ENCODE measurements at places on chromosomes 6 and 20.

GRCh38 chr20:16707674-16708073, 22.2 kb upstream of the SNRPB2 start:
- no peaks in the 10 kb centered on the region for H3K36me3 ChIP-seq
- H3K27ac ChIP-seq, result no peak overlapping the region
- DNase-seq, result no peak
- no peaks in the 10 kb centered on the region for H3K4me1 ChIP-seq
- no peak overlapping the region for H3K4me3 ChIP-seq
- H3K27me3 ChIP-seq, result no peaks in the 10 kb centered on the region

DNA sequence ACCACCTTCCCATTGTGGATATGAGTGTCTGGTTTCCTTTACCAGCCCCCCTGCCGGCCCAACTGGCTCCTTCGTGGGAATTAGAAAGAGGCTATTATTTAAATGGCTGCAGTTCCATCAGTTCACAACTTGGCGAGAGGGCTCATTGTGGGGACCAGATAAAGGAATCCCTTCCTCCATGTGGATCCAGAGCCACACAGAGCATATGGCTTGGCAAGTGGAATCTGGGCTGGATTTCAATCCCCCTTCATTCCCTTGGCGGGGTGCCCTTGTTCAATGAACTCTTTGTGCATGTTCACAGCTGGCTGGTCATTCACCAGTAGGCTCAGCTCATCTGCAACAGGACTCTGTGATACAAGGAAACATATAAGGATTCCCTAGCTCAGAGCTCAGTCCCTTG, 140.6 kb downstream of the OPN5 start:
- no peak overlapping the region for H3K27ac ChIP-seq
- no peak overlapping the region for H3K4me3 ChIP-seq
- no peaks in the 10 kb centered on the region for H3K36me3 ChIP-seq
- peak; percentile 91 for DNase-seq

- DNase-seq, result no peak
- no peak overlapping the region for H3K4me3 ChIP-seq
- H3K4me1 ChIP-seq, result no peaks in the 10 kb centered on the region
- H3K27me3 ChIP-seq, result no peaks in the 10 kb centered on the region
These were observed 326.4 kb upstream of the MARCKS start for GRCh38 chr6:113530769-113531168.

- no peak overlapping the region for H3K27ac ChIP-seq
- no peak overlapping the region for H3K4me3 ChIP-seq
- peaks cover 9% of the 10 kb centered on the region for H3K27me3 ChIP-seq
These were observed 10.9 kb downstream of the DUSP15 start for GRCh38 chr20:31859266-31859997.

DNA sequence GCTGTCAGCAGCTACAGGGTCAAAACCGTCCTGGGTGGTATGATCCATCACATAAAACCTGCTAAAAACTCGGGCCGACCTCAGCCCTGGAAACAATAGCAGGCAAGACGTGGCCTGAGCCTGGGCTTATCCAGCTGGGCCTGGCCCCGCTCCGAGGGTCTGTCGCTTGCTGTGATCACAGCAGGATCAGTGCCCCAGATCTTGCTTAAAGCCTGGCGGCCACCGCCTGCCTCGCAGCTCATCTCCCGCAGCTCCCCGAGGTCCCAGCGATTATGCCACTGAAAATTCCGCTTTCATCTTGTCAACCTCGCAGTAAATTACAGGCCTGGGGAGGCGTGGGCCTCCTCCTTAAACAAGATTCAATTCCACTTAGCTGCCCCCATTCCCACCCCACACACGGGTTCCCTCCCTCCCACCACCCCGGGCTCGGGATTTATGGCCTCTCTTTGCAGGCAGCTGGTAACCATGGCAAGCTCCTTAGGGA, 40.1 kb downstream of the CDH22 start:
- no peak overlapping the region for H3K4me3 ChIP-seq
- no peaks in the 10 kb centered on the region for H3K36me3 ChIP-seq
- DNase-seq, result peak; percentile 33
- H3K4me1 ChIP-seq, result no peaks in the 10 kb centered on the region
- no peak overlapping the region for H3K27ac ChIP-seq

GRCh38 chr6:78623554-78623953, 243.8 kb upstream of the IRAK1BP1 start:
- H3K36me3 ChIP-seq, result no peaks in the 10 kb centered on the region
- H3K4me3 ChIP-seq, result no peak overlapping the region
- no peak overlapping the region for H3K27ac ChIP-seq

- H3K36me3 ChIP-seq, result peaks cover 37% of the 10 kb centered on the region
- DNase-seq, result no peak
- no peak overlapping the region for H3K27ac ChIP-seq
- H3K4me3 ChIP-seq, result no peak overlapping the region
- no peaks in the 10 kb centered on the region for H3K27me3 ChIP-seq
These were observed 8.8 kb downstream of the TXNDC5 start for GRCh38 chr6:7901780-7902179.

DNA sequence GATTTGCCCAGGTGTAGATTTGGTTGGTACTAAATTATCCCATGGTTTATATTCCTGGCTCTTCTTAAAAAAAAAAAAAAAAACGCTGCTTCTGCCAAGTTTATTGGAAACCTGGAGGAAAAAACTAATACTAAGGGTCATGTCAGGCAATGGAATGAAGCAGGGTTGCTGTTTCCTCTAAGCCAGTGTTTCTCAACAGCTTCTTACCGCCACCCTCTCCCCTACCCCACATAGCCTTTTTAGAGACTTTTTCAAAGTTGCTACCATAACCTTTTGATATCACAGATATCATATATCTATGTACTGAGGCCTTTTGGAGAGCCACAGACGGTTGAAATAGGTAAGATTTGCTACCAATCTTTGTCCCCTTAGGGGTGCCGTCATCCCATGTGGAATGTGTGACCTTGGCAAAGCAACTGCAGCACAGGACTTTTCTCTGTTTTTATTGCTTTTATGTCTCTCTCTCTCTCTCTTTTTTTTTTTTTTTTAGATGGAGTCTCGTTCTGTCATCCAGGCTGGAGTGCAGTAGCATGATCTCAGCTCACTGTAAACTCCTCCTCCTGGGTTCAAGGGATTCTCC, 35.0 kb downstream of the SYTL3 start:
- no peaks in the 10 kb centered on the region for H3K36me3 ChIP-seq
- H3K4me1 ChIP-seq, result peaks cover 1% of the 10 kb centered on the region
- H3K27me3 ChIP-seq, result no peaks in the 10 kb centered on the region
- no peak overlapping the region for H3K4me3 ChIP-seq
- H3K27ac ChIP-seq, result no peak overlapping the region

- no peak overlapping the region for H3K27ac ChIP-seq
- no peak overlapping the region for H3K4me3 ChIP-seq
- no peaks in the 10 kb centered on the region for H3K4me1 ChIP-seq
- DNase-seq, result no peak
- no peaks in the 10 kb centered on the region for H3K27me3 ChIP-seq
- no peaks in the 10 kb centered on the region for H3K36me3 ChIP-seq
These were observed 6.5 kb downstream of the CD24 start for GRCh38 chr6:106967936-106968555.

- H3K27me3 ChIP-seq, result no peaks in the 10 kb centered on the region
- H3K4me3 ChIP-seq, result no peak overlapping the region
- DNase-seq, result no peak
- peaks cover 41% of the 10 kb centered on the region for H3K4me1 ChIP-seq
- H3K27ac ChIP-seq, result no peak overlapping the region
- H3K36me3 ChIP-seq, result no peaks in the 10 kb centered on the region
These were observed 291.6 kb downstream of the SOX4 start for GRCh38 chr6:21885111-21885510.

GRCh38 chr6:125269328-125269985, 32.3 kb downstream of the HDDC2 start:
- peaks cover 13% of the 10 kb centered on the region for H3K36me3 ChIP-seq
- no peak for DNase-seq
- no peaks in the 10 kb centered on the region for H3K27me3 ChIP-seq
- no peaks in the 10 kb centered on the region for H3K4me1 ChIP-seq
- H3K27ac ChIP-seq, result no peak overlapping the region
- H3K4me3 ChIP-seq, result no peak overlapping the region

DNA sequence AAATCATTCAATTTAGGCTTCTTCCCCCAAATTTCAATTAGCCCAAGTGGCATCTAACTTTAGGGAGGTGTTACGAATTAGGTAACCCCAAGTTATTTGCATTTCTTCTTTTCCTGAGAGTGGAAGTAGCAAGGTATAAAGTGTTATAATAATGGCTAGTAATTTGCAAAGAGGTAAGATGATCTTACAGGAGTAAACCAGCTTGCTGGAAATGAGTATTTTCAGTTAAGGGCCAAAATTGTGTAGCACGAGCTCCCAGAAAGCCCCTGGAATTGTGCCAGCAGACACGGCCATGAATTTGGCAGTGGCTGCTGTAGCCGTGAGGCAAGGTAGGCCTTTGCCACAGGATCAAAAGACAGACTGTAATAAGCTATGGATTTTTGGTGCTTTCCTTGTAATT, 38.0 kb downstream of the CITED2 start:
- no peak overlapping the region for H3K27ac ChIP-seq
- H3K36me3 ChIP-seq, result no peaks in the 10 kb centered on the region
- DNase-seq, result peak; percentile 33

DNA sequence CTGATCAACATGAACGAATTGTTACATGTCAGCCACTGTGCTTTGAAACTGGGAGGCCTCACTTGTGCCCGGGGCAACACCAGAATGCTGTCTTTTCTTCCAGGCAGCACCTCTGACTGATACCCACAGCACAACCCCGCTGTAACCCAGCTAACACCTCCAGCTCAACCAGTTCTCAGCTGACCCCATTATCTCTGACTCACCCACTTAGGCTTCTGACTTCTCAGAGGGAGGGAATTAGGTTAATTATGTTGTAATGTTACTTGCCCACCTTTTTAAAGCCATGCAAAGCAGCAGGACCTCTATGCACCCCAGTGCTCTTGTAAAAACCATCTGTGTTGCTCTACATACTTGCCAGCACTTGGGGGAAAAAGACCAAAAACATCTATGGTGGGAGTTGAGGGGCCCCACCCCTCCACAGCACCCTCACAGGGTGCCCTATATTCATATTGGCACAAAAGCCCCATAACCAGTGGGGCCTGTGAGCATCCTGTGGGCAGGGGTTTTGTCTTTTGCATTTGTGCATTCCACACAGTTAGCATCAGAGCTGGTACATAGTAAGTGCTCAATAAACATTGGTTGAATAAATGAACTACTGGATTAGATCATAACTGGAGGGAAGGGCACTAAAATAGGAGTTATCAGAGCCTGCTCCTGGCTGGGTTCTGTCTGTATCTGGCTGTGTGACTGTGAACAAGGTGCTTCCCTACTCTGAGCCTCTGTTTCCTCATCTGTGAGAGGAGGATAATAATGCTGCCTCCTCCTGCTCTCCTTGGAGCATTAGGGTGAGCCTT, 22.3 kb downstream of the BNIP5 start:
- H3K4me3 ChIP-seq, result no peak overlapping the region
- H3K36me3 ChIP-seq, result no peaks in the 10 kb centered on the region
- DNase-seq, result no peak
- no peak overlapping the region for H3K27ac ChIP-seq
- H3K4me1 ChIP-seq, result peaks cover 10% of the 10 kb centered on the region

- DNase-seq, result no peak
- H3K27ac ChIP-seq, result no peak overlapping the region
- H3K4me3 ChIP-seq, result no peak overlapping the region
- H3K36me3 ChIP-seq, result no peaks in the 10 kb centered on the region
- H3K4me1 ChIP-seq, result no peaks in the 10 kb centered on the region
These were observed 94.4 kb upstream of the SIRPA start for GRCh38 chr20:1800777-1801176.

- H3K4me1 ChIP-seq, result no peaks in the 10 kb centered on the region
- H3K4me3 ChIP-seq, result no peak overlapping the region
- DNase-seq, result no peak
- H3K36me3 ChIP-seq, result no peaks in the 10 kb centered on the region
These were observed 43.7 kb downstream of the GRM4 start for GRCh38 chr6:34102099-34102656.

- H3K4me1 ChIP-seq, result no peaks in the 10 kb centered on the region
- no peak for DNase-seq
- H3K4me3 ChIP-seq, result no peak overlapping the region
- H3K27me3 ChIP-seq, result no peaks in the 10 kb centered on the region
These were observed 2.3 kb downstream of the TRAPPC3L start for GRCh38 chr6:116543149-116543548.

GRCh38 chr6:160462551-160463109, 114.5 kb downstream of the SLC22A3 start:
- no peak overlapping the region for H3K4me3 ChIP-seq
- H3K27ac ChIP-seq, result no peak overlapping the region
- no peaks in the 10 kb centered on the region for H3K4me1 ChIP-seq
- no peaks in the 10 kb centered on the region for H3K36me3 ChIP-seq
- no peak for DNase-seq

DNA sequence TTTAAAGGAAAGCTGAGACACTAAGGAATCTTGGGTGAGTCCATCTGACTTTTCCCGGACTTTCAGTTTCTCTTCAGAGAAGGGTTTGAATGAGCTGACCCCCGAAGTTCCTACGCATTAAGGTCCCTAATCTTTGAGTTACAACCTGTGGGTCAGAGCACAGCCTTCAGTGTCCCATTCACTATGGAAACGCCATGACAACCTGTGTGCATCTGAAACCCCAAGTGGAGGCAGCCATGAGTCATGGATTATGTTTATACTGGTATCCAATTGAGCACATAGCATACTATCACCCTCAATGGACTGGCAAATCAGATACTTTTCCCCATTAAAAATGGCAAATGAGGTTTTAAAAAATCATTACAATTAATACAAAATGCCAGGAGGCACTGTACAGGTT, 11.4 kb downstream of the MYLK4 start:
- H3K4me3 ChIP-seq, result no peak overlapping the region
- no peak overlapping the region for H3K27ac ChIP-seq
- no peaks in the 10 kb centered on the region for H3K27me3 ChIP-seq
- no peaks in the 10 kb centered on the region for H3K36me3 ChIP-seq

GRCh38 chr6:11969092-11969491, 43.0 kb upstream of the HIVEP1 start:
- peaks cover 5% of the 10 kb centered on the region for H3K4me1 ChIP-seq
- H3K36me3 ChIP-seq, result no peaks in the 10 kb centered on the region
- H3K27ac ChIP-seq, result peak overlapping the region; percentile 13
- DNase-seq, result peak; percentile 72
- H3K27me3 ChIP-seq, result no peaks in the 10 kb centered on the region

DNA sequence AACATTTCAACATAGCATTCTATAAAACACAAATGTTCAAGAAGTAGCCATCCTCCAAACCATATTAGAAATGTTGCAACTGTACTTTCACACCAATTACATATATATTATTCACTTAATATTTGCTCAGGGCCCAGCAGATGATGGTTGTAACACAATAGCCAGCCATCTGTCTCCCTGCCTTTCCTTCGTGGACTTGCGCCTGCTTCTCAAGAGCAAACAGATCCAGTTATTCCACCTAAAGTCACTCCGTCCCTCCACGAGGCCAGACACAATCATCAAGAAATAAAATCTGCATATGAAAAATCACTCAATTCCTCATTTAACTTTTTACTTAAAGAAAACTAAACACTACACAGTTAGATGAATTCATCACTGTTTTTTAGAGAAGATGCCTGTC, 160.4 kb downstream of the RALGAPA2 start:
- peaks cover 3% of the 10 kb centered on the region for H3K4me1 ChIP-seq
- peaks cover 2% of the 10 kb centered on the region for H3K36me3 ChIP-seq
- peak; percentile 8 for DNase-seq

- DNase-seq, result no peak
- peaks cover 21% of the 10 kb centered on the region for H3K36me3 ChIP-seq
- H3K27ac ChIP-seq, result no peak overlapping the region
- no peaks in the 10 kb centered on the region for H3K27me3 ChIP-seq
- H3K4me1 ChIP-seq, result no peaks in the 10 kb centered on the region
- no peak overlapping the region for H3K4me3 ChIP-seq
These were observed 14.9 kb upstream of the ADIG start for GRCh38 chr20:38566036-38566598.

Measured in lung (tissue), 17 donors.